ENCODE measurements at places on chromosomes 2 and 18.

- no peak for DNase-seq
Observed at GRCh38 chr2:177037569-177037968, 175.0 kb upstream of the HNRNPA3 start.

DNA sequence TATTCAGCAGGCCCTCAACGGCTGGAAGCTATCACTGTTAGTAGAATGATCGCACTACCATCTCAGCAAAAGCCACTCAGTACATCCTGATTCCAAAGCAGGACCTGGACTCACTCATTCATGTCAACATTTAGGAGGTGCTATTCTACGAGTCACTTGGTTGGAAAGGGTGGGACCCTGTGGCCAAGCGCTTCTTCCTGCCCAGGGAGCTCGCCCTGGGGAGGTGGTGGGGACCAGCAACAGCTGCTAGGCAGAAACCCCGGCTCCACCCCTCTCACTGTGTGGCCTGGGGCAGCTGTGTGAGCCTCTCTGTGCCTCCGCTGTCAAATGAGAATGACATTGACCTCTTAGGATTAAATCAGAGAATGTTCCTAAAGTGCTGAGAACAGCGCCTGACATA, 231.4 kb downstream of the EIPR1 start:
- no peak for DNase-seq

- DNase-seq = peak; percentile 47
Observed at GRCh38 chr18:76977108-76977621, 154.8 kb downstream of the ZNF236 start.

DNA sequence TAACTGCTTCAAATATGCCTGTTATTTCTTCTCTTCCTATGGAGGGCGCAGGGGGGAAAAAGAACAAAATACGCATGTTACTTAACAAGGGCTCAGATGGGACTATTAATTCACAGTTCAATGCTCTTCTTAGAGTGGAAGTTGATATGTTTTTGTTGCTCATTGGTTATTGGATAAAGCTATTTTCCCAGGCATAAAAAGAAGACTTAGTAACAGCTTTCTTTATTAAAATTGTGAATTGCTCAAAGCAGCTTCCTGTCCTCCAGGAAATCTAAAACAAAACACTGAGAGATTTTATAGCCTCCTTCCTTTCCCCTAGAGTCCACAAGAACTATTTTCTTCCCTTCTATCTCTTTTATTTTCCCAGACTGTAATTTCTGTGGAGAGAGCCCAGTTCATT, 180.8 kb downstream of the SH3BP4 start:
- DNase-seq = no peak

GRCh38 chr2:240387325-240387668, 48.2 kb upstream of the GPC1 start:
- DNase-seq = no peak

DNA sequence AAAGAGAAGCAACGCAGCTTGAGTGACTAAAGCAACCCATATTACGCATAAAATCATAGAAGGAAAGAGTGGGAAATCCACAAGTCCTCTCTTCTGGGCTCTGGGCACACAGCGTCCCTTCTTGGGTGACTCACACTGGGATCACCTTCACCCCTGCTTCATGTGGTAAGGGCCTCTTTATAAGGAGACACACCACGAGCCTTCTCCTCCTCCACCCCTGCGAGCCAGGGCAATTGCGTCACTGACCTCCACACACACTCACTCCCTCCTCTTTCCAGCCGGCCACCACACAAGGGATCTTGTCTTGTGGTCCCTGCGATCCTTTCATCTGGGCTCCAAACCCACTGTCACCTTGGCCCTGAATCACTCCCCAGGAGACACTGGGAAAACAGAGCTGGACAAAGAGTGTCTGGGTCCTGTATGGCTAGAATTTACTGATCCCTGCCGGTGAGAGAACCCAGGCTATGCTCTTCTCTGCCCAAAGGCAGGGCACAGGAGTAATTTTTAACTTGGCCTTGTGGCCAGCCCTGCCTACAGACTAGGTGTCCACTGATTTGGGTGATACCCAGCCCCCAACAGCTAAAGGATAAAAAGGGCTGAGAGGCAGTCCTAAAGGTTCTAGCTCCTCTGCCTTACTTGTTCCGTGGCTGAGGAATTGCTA, 35.3 kb downstream of the NHEJ1 start:
- DNase-seq = no peak

DNA sequence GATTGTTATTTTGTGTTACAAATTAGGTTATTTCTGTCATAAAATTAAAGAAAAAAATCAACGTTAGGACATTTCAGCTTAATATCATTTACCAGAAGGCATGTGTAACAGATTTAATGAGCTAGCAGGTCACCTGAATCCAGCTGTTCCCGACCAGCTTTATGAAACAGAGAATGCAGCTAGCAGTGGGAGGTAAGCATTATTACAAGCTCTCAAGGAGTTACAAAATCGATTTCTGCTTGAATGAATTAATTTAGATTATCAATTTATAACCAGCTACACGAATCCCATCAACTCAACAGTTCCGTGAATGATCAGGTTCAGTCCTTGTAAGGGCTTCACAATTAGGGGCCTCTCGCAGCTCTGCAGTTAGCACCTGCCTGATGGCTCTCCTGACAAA, 211.9 kb downstream of the PTGR3 start:
- no peak for DNase-seq

DNA sequence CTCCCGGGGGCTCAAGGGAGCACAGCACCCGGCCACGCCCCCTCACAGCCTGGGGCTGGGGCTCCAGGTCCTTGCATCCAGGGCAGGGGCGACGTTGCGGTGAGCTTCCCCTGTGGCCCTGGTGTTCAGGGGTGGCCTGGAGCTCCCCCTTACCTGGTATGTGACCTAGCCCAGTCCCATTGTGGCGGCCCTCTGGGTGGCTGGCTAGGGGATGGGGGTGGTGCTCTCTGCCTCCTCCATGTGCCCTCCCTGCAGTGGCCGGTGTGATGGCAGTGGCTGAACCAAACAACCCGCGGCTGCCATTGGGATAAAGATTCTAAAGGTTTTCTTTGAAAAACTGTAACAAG, 288.3 kb downstream of the RDH14 start:
- DNase-seq = no peak

- no peak for DNase-seq
Observed at GRCh38 chr2:86319700-86320580, 17.5 kb downstream of the REEP1 start.

DNA sequence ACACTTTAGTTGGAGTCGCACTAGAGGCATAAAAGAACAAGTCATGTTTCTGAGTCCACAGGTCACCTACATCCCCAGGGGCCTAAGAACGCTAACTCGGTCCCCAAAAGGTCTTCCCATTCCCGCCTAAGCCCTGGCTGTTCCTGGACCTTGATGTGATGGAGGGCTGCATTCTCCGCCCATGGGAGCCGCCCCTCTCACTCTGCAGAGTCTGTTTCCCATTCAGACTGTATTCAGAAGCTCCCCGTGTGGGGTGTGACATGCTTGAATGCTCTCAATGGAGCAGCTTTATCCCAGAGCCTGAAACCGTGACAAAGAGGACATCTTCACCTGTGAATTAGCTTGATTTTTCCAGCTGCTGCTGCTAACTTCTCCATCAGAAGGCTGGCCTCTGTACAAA, 319.0 kb upstream of the KLHL29 start:
- peak; percentile 4 for DNase-seq

DNA sequence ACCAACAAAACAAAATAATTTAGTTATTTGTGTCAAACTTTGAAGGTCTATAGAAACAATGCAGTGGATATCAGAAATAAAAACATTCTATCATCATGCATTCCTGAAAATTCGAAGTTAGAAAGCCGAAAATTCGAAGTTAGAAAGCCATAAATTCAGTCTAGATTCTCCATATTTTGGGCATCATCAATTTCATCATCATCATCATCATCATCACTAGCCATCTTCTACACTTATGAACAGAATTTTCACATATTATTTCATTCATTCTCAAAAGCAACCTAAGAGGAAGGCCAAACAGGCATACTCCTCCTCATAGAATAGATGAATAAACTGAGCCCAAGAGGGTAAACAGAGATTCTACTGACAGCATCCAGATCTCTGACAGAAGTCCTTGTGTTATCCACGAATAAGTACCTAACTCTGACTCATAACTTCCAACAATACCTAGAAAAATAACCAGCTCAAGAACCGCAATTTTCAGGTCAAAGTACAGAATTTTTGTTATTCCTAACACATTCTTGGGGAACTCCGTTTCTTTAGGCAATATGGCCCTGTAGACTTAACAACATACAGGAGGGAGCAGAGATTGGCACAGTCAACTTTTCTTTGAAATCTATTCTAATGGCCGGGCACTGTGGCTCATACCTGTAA, 84.7 kb downstream of the TCF4 start:
- DNase-seq = no peak

DNA sequence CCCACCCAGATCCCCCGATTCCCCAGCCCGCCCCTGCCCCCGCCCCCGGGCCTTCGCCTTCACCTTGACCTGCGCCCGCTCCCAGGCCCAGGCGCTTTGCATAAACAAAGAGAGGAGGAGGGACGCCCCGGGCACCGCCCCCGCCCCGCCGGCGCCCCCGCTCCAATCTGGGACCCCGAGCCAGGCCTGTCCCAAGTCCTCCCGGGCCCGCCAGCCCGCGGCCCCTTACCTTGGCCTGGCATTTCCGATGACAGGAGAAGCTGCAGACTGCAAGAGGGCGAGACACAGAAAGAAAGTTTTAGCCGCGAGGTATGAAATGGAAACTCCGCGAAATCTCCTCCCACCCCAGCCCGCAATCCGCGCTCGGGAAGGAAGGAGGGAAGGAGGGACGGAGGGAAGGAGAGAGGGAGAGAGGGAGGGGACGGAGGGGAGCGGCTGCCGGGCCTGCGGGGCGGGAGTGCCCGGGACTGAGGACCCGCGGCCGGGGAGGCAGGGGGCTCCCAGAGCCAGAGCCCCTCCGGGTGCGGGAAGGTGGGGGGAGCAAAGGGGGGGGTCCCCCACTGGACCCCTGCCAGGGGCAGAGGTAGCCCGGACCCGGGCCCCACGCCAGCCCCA, 24.2 kb downstream of the TNS1 start:
- no peak for DNase-seq

- no peak for DNase-seq
Observed at GRCh38 chr18:68725346-68725745, 10.4 kb upstream of the TMX3 start.

- no peak for DNase-seq
Observed at GRCh38 chr18:8350628-8351027, 258.6 kb upstream of the RAB12 start.

GRCh38 chr2:32719933-32720716, 92.3 kb downstream of the TTC27 start:
- no peak for DNase-seq

- no peak for DNase-seq
Observed at GRCh38 chr18:74861154-74861553, 263.5 kb downstream of the ZNF407 start.

- DNase-seq = no peak
Observed at GRCh38 chr2:164495491-164496223, 125.6 kb downstream of the GRB14 start.

GRCh38 chr2:209680596-209680995, 91.0 kb upstream of the UNC80 start:
- no peak for DNase-seq
